ENCODE measurements at places on chromosomes 4 and X.

DNA sequence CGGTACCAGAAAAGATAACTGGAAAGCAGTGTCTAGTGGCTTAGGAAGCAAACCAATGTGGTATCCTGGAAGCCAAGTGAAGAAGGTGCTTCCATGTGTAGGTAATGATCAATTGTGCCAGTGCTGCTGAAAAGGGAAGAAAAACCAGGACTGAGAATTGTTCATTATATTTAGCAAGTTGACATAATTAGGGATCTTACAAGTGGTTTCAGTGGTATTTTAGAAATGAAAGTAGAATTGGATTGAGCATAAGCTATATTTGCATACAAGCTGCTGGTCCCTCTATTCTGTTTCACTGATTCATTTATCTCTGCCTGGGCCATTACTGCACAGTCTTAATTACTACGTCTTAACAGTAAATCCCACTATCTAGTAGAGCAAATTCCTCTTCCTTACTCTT, 32.3 kb downstream of the PRDM8 start:
- DNase-seq: no peak

DNA sequence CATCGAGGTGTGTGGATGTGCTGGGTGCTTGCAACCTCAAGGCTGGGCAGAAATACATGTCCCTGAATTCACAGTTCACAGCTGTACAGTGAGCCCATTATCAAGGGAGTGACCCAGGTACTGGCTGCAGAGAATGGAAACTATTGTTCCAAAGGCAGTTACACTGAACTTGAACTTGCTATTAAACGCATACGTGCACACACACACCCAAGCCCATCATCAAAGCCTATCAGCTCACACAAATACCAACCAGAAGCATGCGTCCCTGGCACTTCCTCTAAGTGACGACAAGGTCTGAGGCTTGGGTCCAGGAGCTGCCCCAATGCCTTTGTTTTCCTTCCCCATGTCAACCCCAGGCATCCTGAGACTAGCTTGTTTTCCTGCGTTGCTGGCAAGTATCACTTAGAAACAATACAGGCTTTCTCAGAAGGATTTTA, 88.6 kb downstream of the IRF2 start:
- DNase-seq: no peak

GRCh38 chr4:102640669-102641068, 120.1 kb downstream of the MANBA start:
- DNase-seq: no peak

DNA sequence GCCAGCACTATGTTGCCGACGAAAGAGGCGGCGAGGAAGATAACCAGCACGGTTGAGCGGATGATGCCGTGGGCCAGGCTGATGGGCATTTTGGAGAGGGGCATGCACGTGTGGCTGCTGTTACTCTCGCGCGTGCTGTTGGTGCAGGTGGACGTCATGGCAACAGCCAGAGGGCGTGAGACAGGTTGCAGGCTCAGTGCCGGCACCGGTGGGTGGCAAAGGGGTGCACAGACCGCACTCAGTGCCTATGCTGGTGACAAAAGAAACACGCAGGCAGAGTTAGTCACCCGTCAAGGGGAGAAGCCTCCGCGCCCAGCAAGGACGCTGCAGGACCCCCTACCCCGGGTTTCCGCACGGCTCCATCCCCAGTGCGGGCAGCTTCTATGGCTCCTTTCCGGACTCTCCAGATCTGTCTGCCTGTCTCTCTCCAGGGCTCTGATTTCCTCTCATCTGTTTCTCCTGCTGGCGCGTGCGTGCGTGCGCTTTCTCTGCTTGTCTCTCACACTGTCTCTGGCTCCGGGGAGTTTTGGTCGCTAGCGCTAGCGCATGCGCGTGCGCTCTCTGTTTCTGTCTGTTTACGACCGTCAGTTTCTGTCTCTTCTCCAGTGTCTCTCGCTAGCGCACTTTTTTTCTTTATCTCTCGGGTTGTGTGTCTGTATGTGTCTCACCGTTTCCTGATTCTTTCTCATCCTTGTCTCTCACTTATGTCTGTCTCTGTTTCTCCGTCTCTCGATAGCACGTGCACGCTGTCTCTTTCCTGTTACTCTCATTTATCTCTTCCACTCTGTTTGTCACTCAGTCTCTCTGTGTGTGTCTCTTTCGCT, 2.1 kb downstream of the GPR101 start:
- peak; percentile 71 for DNase-seq

DNA sequence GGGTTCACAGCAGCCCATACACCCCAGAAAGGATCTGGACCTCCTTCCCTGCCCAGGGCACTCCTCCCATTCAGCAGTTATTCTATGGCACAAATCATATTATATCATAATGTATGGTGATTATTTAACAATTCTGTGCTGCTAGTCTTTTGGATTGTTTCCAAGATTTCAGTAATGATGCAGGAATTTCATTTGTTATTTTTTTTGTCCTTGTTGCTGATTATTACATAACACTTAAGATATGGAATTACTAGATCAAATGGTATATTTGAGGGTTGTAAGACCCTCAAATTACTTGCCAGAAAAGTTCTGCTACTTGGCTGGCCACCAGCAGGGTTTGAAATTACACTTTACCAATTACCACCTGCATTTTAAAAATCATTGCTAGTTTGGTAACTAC, 36.4 kb downstream of the QDPR start:
- no peak for DNase-seq

- DNase-seq: peak; percentile 24
Observed at GRCh38 chrX:109732017-109732801, 848 bp downstream of the ACSL4 start.

- DNase-seq: peak; percentile 45
Observed at GRCh38 chrX:154490021-154490413, 412 bp downstream of the SLC10A3 start.

GRCh38 chrX:115257711-115258110, 23.8 kb upstream of the LRCH2 start:
- DNase-seq: no peak

GRCh38 chr4:158826057-158826456, 57.2 kb downstream of the FNIP2 start:
- DNase-seq: no peak

- DNase-seq: peak; percentile 0
Observed at GRCh38 chr4:10045481-10045880, 24.2 kb upstream of the SLC2A9 start.

DNA sequence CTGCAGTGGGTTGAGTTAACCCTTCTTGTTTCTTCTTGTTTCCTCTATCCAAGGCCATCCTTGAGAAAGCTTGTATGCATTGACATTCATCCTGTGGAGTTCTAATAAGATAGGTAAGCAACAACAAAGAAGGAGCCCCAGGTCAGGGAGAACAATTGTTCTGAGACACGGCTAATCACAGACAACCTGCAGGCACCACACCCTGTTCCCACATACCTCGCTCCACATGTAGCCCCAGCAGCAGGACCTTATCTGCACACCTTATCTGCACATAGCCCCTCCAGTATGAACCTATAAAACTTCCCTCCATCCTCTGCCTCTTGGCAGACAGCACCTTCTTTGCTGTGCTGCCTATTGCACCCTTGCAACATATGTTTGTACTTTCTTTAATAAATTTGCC, 129.1 kb downstream of the MSL3 start:
- no peak for DNase-seq

- DNase-seq: no peak
Observed at GRCh38 chr4:126223784-126224407, 909.1 kb downstream of the FAT4 start.

GRCh38 chrX:20394451-20394850, 127.7 kb upstream of the RPS6KA3 start:
- DNase-seq: no peak

GRCh38 chrX:12986164-12986779, 11.4 kb downstream of the TMSB4X start:
- DNase-seq: no peak

- DNase-seq: no peak
Observed at GRCh38 chrX:109374262-109374960, 107.5 kb downstream of the GUCY2F start.

GRCh38 chr4:15717086-15717485, 14.2 kb downstream of the BST1 start:
- DNase-seq: no peak

DNA sequence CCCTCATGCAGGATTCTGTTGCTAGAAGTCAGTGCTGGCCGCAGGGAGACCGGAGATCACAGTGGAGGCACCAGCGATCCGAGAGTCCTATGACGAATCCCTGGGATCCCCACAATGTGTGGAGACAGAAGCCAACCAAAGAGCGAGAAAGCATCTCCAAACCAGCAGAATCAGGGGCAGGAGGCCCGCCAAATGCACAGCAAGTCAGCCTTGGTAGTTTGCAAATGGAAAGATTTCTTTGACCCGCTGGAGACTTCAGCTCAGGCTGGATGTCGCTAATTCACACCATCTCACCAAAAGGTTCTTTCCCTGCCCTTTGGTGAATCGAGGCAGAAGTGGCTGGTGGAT, 505 bp upstream of the PKD2 start:
- no peak for DNase-seq

DNA sequence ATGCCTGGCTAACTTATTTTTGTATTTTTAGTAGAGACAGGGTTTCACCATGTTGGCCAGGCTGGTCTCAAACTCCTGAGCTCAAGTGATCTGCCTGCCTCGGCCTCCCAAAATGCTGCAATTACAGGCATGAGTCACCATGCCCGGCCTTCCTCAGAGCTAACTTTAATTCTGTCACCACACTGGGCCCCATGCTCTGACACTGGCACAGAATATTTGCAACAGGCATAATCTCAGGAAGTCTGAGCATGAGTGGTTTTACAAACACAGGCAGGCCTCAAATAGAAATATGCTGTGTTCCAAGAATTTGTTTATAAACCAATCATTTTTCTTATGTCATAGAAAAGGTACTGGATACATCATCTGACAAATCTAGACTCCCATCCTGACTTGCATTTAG, 32.7 kb upstream of the FAM9C start:
- no peak for DNase-seq

- DNase-seq: no peak
Observed at GRCh38 chr4:55002431-55002830, 123.0 kb downstream of the KDR start.

DNA sequence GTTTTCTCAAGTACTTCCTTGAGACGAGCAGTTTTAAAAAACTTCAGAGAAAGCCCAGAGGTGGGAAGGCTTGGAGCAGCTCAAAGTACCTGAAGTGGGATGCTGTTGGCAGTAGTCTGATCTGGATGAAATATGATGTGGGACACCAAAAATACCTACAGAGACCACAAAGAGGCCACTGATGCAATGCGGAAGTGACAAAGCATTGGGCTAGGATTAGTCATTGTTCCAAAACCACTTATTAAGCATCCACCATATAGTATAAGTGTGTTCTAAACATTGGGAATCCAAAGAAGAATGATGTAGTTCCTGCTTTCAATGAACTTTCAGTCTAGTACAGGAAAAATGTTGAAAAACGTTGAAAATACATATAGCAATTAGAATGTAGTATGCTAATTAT, 386.1 kb upstream of the CNKSR2 start:
- DNase-seq: no peak

- peak; percentile 42 for DNase-seq
Observed at GRCh38 chr4:124940387-124940786, 227.9 kb upstream of the ANKRD50 start.

DNA sequence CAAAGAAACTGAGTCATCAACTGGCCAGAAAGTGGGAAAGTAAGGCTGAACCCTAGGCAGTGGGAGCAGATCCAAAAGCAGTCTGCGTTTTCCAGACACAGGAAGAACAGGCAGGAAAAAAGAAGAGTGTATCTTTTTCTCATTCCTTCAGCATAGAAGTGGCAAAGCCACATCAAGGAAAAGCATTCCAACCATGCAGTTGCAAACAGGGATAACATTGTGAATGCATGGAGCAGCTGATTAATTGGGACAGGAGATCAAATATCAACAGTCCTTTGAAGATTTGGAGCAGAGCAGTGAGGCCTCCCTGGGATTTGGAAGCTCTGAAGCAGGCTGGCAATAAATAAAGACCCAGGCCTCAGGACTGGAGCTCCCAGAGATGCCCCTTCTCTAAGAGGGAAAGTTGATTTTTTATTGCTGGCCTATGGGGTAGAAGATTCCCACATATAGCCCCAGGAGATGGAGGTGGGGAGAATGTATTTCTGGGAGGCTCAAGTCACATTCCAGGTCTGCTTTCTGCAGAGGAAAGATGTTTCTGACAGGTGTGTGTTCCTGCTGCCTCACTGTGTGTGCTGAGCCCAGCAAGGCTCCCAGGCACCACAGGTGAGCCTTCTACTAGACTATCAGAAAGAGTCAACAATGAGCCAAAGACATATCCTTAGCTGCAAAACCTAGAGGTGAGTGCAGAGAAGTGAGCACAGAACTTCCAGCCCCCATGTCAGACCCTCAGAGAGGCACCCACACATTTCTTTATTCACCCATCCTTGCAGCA, 222.5 kb downstream of the RAB28 start:
- DNase-seq: no peak

- DNase-seq: no peak
Observed at GRCh38 chr4:158912806-158913205, 144.0 kb downstream of the FNIP2 start.

- no peak for DNase-seq
Observed at GRCh38 chrX:38106991-38107655, 100.8 kb downstream of the SYTL5 start.

GRCh38 chr4:8508266-8508665, 67.7 kb downstream of the TRMT44 start:
- DNase-seq: no peak

DNA sequence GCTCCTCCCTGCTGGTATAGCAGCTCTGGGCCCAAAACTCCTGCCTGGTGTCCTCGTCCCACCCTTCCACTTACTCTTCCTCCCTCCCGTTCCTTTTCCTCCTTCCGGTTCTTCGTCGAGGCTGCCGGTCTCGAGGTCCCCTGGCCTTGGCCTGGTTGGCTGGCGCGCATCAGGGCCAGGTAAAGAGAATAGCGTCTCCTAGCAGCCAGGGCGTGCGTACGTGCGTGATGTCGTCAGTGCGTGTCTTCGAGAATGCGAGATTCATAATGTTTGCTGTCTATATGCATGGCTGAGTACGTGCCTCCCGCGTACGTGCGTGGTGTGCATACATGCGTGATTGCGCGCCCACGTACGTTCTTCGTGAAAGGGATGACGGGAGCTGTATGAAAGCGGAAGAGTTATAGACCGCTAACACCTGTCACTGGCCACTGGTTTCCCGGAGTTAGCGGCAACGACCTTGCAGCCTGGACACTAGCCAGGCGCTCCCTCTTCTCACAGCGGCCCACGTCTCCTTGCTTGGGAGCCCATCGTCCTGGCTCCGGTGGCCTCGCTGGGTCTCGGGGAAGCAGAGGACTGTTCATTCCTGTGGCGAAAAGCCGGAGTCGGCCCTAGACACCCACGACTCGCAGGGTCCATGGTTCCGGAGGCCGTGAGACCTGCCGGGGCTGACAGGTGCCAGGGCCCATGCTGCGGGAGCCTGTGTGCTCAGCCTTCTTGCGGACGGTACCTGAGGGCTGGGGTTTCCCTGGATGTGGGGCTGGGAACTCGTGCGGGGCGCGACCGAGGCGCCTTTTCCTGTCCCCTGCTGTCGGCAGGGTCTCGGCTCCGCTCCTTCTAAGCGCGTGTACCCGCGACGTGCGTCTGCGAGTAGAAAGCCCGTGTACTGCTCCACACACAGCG, at the start of gene EOLA1:
Gene EOLA1 (plus strand): TSS at position 392 of the 900 bp plus-strand sequence. CDS start 4,619 bp downstream, outside the sequence.
- peak; percentile 96 for DNase-seq
